Caco-2 (cell line): ENCODE measurements at places on chromosomes 6 and 20.
A peak's percentile ranks its signal among the peaks of the same experiment; 100 is the strongest.

GRCh38 chr20:54221996-54222890 lies 14.4 kb downstream of the PFDN4 start:
- DNase-seq: no peak

- no peak for DNase-seq
These were observed 11.4 kb upstream of the PDE10A start for GRCh38 chr6:165674155-165675029.

DNA sequence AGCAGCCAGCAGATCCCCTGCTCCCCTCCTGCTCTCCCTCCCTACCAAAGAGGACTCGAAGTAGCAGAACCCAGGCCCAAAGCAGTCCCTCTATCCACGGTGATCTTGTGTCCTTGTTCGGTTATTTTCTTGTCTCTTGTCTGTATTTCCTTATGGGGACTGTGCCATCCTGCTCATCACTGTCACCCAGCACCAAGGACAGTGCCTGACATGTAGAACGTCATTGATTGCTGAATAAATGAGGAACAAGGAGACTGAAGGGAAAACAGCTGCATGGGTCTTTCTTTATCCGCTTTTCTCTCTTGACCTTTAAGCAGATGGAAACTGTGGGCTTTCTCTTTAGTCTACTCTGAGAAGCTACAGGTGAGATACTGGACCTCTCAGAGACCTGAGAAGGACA lies 29.4 kb upstream of the ZNF831 start:
- no peak for DNase-seq

DNA sequence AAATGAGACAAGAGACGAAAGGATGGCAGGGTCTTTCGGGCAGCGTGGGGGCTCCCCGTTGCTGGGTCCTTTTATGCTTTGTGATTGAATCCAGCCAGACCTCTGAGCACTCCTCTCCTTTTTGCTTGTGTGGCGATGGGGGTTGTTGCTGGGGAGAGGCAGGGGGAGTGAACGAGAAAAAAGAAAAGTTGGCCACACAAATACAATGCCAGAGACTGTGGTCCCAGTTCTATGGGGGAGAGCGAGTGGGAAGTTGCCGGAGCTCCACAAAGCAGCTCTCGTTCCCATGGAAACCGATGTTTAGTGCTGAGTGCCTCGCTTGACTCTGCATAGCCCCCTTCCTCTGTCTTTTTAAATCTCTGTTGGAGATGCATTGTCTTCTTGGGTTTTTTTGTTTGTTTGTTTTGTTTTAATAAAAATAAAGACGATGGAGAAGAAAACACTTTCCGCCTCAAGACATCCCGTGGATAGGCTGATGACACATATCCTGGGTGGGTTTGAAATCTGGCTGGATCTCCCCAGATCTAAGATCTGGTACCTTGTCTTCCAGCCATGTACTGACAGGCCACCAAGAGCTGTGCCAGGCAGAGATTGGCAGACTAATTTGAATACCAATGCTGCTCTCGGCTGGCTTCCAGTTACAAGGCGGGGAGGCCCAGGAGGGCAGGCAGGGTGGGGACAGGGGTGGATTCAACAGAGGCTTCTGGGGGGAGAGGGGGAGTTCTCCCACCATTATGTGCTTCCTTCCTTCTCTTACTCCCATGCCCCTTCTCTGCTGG lies 529.3 kb downstream of the QKI start:
- DNase-seq: no peak

DNA sequence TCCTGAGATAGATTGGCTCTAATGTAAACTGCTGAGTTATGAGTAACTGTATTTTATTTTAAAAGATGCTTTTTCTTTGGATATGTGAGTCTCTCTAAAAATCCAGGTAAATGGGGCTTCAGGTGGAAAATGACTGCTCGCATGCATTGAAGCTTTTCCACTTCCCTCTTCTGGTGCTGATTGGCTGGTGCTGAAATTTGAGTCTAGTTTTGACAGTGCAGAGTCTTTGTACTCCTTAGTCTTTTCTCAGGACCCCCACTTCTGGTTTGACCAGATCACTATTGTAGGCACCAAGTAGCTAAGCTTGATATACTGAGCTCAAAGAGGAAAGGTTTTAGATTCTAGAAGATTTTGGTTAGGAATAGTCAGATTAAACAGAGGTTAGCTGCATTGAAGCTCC lies 60.7 kb upstream of the TULP4 start:
- no peak for DNase-seq

- DNase-seq: no peak
These were observed 1.5 kb upstream of the SLC26A8 start for GRCh38 chr6:36025932-36026327.

DNA sequence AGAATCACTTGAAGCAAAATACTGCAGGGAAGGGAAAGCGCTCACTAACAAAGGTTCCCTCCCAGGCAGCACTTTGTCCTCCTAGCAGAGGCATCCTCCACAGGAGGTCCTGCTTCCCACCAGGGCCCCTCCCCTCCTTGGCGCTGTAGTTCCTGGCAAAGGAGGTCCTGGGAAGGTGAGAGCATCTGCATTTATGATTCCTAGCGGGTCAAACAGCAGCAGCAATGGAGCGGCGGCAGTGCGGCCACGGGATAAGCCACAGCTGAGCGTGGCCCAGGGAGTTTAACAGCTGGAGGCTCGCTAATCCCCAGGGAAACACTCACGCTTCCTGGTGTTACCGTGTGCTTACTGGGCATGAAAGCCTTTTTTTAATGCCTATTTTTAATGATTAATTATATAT lies 185.8 kb downstream of the TTLL2 start:
- DNase-seq: no peak

GRCh38 chr6:170378502-170378901 lies 71.9 kb downstream of the FAM120B start:
- no peak for DNase-seq

GRCh38 chr6:32819729-32820128 lies 2.9 kb upstream of the HLA-DOB start:
- DNase-seq: no peak

- no peak for DNase-seq
These were observed 42.6 kb downstream of the RAB44 start for GRCh38 chr6:36739947-36740817.

GRCh38 chr20:46021361-46022359 lies 7.4 kb upstream of the SLC12A5 start:
- DNase-seq: peak; percentile 80

DNA sequence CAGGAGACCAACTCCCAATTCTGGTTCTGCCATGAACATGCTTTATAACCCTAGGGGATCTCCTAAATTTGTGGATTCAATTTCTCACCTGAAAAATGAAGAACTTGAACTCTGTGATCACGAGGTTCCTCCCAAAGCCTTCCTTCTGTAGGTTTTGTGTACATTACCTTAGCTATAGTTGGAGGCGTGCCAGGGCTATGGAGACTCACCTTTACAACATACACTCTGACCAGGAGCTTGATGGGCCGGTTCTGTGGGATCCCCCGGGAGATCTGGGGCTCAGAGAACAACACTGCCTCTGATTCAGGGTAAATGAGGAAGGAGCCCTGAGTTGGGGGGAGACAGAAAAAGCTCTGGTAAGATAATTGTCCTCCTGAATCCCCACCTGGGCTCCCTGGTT lies 34.1 kb downstream of the ERGIC3 start:
- peak; percentile 59 for DNase-seq

GRCh38 chr6:14339711-14340584 lies 222.4 kb downstream of the CD83 start:
- no peak for DNase-seq

- no peak for DNase-seq
These were observed 19.4 kb upstream of the REPS1 start for GRCh38 chr6:139007428-139007827.

DNA sequence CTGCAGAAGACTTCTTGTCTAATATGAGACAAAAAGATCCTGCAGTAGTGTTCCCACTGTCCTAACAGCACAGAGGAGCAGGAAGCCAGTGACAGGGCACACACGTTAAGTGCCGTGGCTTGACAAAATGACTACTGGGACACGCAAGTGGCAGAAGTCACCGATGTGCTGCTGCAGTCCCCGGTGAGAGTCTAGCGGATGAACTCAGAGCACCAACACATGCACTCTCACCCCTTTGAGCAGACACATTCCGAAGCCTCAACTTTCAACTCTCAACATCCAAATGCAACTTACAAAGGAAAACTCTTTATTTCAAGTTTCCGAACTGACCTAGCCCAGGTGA lies 898 bp downstream of the LAMA4 start:
- DNase-seq: no peak

DNA sequence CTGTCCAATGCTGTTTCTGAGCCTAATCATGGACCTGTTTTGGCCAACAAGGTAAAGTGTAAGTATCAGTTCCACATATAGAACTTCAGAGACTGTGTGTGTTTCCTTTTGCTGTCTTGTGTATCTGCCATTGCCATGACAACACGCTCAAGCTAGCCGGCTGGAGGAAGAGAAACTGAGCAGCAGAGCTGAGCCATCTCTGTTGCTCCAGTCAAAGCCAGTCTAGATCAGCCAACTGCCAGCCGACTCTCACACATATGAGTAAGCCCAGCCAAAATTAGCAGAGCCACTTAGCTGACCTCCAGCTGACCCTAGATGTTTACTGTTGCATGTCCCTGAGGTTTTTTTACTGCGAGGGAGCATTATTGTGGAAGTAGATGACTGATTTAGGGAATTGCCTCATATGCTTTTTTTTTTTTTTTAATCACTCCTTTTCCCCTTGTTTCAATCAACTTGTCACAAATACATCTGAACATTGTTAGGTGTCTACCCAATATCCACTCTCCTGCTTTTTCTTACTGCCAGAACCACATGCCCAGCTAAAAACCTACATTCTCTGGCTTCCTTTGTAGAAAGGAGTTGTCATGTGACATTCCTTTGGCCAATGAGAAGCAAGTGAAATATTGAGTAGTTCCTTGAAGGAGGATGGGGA lies 304.3 kb upstream of the SUPT3H start:
- DNase-seq: no peak

GRCh38 chr20:64154590-64155257 lies 9.5 kb upstream of the MYT1 start:
- no peak for DNase-seq

- no peak for DNase-seq
These were observed 68.2 kb downstream of the TBX18 start for GRCh38 chr6:84696166-84696565.

GRCh38 chr20:5432030-5432429 lies 115.3 kb upstream of the PROKR2 start:
- DNase-seq: no peak

- DNase-seq: no peak
These were observed 46.0 kb upstream of the HINT3 start for GRCh38 chr6:125910527-125910926.

- DNase-seq: no peak
These were observed 547.5 kb downstream of the COL12A1 start for GRCh38 chr6:74658391-74658790.

GRCh38 chr6:111711984-111712752 lies 106.5 kb upstream of the TRAF3IP2 start:
- no peak for DNase-seq

GRCh38 chr6:42761287-42762067 lies 15.6 kb upstream of the TBCC start:
- DNase-seq: no peak

DNA sequence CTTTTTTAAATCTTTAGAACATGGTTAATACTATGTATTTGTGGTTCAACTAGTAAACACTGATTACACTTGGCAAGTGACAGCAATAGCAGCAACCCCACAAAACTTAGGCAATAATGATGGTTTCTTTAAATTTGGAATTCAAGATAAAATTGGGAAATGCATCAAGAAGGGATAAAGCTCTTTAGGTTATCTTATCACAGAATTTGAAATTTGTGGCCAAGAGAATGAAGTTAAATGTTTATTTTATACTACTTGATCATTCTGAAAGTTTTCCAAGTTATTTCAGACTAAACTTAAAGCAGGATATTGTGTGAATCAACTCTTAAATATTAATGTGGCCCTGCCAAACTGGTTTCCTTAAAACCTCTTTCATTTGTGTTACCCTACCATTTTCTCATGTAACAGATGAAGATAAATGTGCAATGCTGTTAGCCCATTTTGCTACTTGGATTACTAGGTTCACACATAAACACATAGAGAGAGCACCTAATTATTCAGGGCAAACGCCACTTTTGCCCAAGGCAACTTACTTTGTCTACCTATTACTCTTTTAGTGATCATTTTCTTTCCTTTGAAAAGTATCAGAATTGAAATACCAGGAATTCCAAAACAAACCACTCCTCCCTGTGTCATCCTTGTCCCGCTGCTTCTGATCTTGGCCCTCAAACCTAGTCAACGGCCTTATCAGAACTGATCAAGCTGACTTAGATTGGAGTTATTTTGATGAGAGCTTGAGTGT lies 186.7 kb upstream of the TENT5A start:
- peak; percentile 43 for DNase-seq

DNA sequence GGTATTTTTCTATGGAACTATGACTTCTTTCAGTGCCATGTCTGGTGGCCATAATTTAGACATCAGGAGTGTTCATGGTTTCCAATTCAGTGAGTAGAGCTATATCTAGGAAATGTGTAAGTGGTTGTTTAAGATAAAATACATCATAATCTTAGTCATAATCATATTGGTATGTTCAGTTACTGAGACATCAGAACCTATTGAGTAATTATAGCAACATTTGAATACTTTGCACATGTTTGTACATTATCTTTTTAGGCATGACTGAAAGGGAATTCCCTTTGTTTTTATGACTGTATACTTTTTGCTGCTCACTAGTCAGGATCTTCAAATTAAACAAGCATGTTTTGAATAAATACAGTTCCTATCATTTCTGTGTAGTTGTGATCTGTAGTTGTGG lies 64.0 kb downstream of the STXBP5 start:
- DNase-seq: no peak

DNA sequence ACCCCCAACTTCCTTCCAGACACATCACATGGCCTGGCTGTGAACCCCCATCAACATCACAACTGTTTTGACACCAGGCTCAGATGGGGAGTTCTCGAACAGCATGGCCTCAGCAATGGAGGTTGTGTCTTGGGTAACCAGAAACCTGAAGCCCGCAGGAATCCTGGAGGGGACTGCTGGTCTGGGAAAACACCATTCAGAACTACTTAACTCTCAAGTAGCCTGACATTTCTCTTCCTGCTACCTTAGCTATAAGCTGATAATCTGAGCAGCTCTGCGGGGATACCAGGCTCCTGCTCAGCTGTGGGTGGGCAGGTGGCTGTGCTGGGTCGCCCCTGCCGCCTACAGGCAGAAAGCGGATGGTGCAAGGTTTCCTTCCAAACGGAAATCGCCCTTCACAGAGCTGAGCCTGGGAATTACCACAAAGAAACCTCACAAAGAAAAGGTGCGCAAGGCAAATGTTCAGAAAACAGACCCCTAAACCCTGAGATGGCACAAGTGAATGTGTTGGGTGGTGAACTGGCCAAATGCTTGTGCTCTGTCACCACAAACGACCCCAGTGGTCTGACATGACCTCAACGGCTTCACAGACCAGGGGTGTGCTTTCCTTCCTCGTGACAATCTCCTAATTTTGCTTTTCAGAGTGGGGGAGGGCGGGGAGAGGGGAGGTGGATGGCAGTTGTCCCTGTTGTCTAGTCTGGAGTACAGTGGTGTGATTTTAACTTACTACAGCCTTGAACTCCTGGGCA lies 29.5 kb downstream of the SNX5 start:
- DNase-seq: peak; percentile 83

GRCh38 chr20:1423625-1424106 lies 30.8 kb upstream of the FKBP1A start:
- DNase-seq: peak; percentile 72

DNA sequence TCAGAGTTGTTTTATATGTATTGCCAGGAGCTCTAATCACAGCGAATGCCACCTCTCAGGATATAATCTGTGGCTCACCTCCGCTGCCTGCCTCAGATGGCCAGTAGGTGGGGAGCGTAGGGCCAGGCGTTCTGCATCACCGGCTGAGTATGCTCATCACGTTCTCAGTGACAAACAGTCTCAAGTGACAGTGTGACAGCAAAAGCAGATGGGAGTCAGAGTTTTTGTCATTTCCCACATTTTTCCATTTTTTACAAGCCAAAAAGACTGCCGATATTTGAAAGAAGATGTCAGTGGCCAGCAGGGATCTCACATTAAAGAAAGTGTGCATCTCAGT lies 208.7 kb downstream of the ALDH8A1 start:
- peak; percentile 5 for DNase-seq
